ENCODE measurements at places on chromosomes 13 and 19. TPM values are rescaled to one million over a fixed set of nuclear protein-coding genes. Genes with fewer than 3 reads are reported as not detected.

DNA sequence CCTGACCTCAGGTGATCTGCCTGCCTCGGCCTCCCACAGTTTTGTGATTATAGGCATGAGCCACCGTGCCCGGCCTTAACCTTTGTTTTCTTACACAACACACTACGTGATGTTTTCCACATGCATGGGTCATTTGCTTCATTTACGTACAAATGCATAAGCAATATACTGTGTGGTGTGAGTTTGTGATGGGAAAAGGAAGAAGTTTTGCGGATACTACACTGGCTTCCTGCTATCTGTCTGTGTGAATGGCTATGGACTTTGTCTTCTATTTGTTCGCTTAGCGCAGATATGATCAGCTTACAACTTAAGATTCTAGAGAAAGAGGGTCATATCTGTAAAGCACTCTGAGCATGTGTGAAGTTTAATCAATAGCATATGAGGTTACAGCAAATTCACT lies 5.5 kb upstream of the ALOX5AP start:
- H3K27ac ChIP-seq: no peak overlapping the region
- peaks cover 26% of the 10 kb centered on the region for H3K27me3 ChIP-seq
- peaks cover 14% of the 10 kb centered on the region for H3K4me1 ChIP-seq
- no peaks in the 10 kb centered on the region for H3K36me3 ChIP-seq

GRCh38 chr13:29476046-29476445 lies 119.4 kb downstream of the SLC7A1 start:
- no peaks in the 10 kb centered on the region for H3K27me3 ChIP-seq
- H3K27ac ChIP-seq: no peak overlapping the region
- no peak overlapping the region for H3K4me3 ChIP-seq
- no peak for DNase-seq
- no peaks in the 10 kb centered on the region for H3K36me3 ChIP-seq

GRCh38 chr13:114019367-114019766 lies 45.5 kb upstream of the C13orf46 start:
- no peak overlapping the region for H3K4me3 ChIP-seq
- no peaks in the 10 kb centered on the region for H3K27me3 ChIP-seq
- no peaks in the 10 kb centered on the region for H3K4me1 ChIP-seq
- no peak for DNase-seq
- no peak overlapping the region for H3K27ac ChIP-seq

DNA sequence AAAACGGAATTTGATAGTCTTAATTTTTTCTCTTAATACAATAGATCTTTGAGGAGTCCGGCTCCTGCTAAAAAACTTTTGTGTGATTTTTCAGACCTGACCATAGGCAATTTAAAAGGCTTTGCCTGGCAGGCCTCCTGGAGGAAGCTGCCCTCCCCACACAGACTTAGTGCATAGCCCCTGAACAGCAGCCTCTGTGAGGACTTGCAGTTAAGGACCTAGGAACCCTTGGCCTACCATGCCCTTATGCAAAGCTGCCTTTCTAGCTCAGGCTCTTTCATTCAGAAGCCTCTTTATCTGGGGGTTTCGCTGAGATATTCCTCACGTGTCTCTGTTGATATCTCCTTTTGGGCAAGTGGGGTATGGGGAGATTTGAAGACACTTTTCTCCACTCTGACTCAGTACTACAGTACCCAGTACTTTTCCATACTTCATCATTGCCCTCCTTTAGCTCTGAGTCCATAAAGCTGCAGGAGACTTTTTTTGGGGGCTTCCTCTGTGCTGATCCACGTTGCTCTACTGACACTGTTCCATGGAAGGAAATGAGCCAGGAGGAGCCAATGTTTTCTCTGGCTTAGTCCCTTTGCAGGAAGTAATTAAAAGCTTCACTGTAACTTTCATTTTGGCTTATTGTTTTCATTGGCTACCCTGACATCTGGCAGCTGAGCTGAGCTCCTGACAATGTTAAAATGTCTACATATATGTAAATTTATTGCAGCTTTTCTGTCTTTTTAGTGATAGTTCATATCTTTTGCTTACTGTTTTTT lies 283.1 kb downstream of the TDRD3 start:
- no peak overlapping the region for H3K4me3 ChIP-seq
- DNase-seq: no peak
- H3K27ac ChIP-seq: no peak overlapping the region

- no peaks in the 10 kb centered on the region for H3K36me3 ChIP-seq
- no peak overlapping the region for H3K4me3 ChIP-seq
- no peaks in the 10 kb centered on the region for H3K4me1 ChIP-seq
- H3K27me3 ChIP-seq: no peaks in the 10 kb centered on the region
- H3K27ac ChIP-seq: no peak overlapping the region
Measured at GRCh38 chr13:93861818-93862217, 617.7 kb downstream of the DCT start.

DNA sequence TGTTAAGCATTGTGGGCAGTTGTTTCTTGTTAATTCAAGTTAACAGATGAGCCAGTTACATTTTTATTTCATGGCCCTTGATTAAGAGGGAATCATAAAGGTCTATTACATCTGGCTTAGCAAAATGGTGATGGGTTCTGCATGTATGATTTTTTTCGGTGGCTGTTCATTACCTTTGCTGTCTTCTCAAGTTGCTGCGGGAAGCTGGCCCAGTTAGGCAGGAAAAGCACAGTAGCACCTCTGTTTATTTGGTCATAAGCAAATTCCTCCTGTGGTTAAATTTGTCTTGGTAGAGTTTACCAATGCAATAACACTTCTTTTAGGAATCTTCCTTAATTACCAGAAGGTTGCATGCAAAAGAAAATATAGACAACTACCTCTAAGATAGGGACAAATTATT lies 104.5 kb downstream of the FRY start:
- no peaks in the 10 kb centered on the region for H3K27me3 ChIP-seq
- H3K4me3 ChIP-seq: no peak overlapping the region
- no peak overlapping the region for H3K27ac ChIP-seq
- H3K36me3 ChIP-seq: peaks cover 96% of the 10 kb centered on the region
- DNase-seq: no peak

- no peak overlapping the region for H3K4me3 ChIP-seq
- H3K36me3 ChIP-seq: no peaks in the 10 kb centered on the region
- no peak for DNase-seq
- H3K4me1 ChIP-seq: no peaks in the 10 kb centered on the region
Measured at GRCh38 chr13:109867766-109868165, 81.4 kb upstream of the IRS2 start.

GRCh38 chr13:113618455-113618854 lies 33.9 kb downstream of the TFDP1 start:
- peaks cover 35% of the 10 kb centered on the region for H3K4me1 ChIP-seq
- no peak overlapping the region for H3K4me3 ChIP-seq
- no peaks in the 10 kb centered on the region for H3K27me3 ChIP-seq
- no peak overlapping the region for H3K27ac ChIP-seq
- H3K36me3 ChIP-seq: no peaks in the 10 kb centered on the region
- no peak for DNase-seq

DNA sequence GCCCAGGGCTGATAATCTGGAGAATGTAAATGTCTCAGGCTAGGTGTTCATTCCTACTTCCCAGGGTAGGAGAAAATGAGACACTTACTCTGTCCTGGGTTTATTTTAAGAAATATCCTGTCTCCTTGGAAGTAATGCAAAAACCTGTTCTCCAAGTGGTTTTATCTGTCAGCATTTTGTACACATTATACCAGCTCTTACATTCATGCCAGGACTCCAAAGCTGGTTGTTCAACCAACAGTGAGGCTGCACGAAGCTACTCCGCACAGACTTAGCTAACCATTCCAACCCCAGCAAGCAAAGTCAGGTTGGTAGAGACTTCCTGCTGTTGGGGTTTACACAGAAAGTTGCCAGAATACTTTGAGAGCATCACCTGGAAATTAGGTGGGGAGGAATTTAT lies 55.6 kb downstream of the SLC7A1 start:
- H3K4me3 ChIP-seq: no peak overlapping the region
- no peak overlapping the region for H3K27ac ChIP-seq
- peaks cover 12% of the 10 kb centered on the region for H3K36me3 ChIP-seq
- DNase-seq: no peak

DNA sequence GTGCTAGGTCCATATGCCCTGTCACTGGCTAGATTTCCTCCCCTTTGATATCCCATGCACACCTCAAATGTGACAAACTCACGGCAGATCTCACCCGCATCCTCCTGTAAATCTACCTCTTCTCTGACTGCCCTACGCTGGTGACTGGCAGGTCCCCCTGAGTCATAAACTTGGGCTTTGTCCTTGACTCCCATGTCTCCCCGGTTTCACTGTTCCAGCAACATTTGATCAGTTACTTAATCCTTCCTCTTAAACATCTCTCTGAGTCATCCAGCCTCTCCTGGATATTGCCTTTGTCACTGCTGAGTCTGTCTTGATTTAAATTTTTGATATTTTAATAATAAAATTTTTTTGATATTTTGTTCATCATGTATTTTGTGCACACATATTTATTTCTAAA lies 26.5 kb downstream of the FAM216B start:
- H3K27me3 ChIP-seq: no peaks in the 10 kb centered on the region
- no peak overlapping the region for H3K4me3 ChIP-seq
- DNase-seq: peak; percentile 20
- H3K4me1 ChIP-seq: peaks cover 11% of the 10 kb centered on the region

DNA sequence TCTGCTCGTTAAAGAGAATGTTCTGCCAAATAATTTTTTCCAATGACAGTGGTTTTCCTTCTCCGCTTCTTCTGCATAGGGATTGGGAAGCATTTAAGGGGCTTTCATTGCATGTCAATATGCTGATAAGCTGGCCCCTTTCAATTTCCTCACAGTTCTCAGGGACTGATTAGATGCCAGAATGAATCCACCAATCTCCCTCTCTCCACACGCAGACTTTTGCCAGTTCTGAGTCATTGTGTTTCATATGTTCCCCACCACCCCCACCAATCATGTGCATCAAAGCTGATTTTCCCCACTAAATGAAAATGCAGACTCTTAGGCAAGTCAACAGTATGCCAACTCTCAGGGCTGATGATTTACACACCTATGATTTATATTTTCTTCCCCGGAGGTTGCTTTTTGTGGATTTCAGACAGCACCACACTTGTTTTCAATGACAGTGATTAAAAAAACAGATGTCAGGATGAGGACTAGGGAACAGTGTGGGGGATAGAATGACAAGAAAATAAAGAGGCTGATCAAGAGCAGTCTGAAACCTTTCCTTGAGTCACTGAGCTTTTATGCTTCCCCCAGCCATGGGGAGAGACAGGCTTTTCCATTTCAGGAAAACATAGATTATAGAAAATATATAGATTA lies 47.9 kb upstream of the C13orf42 start:
- no peak for DNase-seq
- no peak overlapping the region for H3K27ac ChIP-seq
- H3K4me3 ChIP-seq: no peak overlapping the region
- H3K27me3 ChIP-seq: no peaks in the 10 kb centered on the region

GDF15 gene
- not detected for polyA plus RNA-seq

CABP5 gene
- not detected for polyA plus RNA-seq

LHB gene
- not detected for polyA plus RNA-seq

GPR12 gene
- not detected for polyA plus RNA-seq

TEKTIP1 gene
- not detected for polyA plus RNA-seq

PEAK3 gene
- 2.9 TPM for polyA plus RNA-seq

All from CD14-positive monocyte (primary cell).